NCI-H774 (cell line): ENCODE measurements at places on chromosomes 6 and 20.

GRCh38 chr6:156807795-156808194 is 30.6 kb downstream of the ARID1B start:
- DNase-seq: no peak

- DNase-seq: no peak
Measured at GRCh38 chr20:46708172-46708860, 1.1 kb upstream of the SLC2A10 start.

- DNase-seq: no peak
Measured at GRCh38 chr6:74757813-74758212, 448.0 kb downstream of the COL12A1 start.

GRCh38 chr20:24600012-24600411 is 130.6 kb downstream of the SYNDIG1 start:
- DNase-seq: no peak

GRCh38 chr6:148328876-148329555 is 13.6 kb upstream of the SASH1 start:
- no peak for DNase-seq

DNA sequence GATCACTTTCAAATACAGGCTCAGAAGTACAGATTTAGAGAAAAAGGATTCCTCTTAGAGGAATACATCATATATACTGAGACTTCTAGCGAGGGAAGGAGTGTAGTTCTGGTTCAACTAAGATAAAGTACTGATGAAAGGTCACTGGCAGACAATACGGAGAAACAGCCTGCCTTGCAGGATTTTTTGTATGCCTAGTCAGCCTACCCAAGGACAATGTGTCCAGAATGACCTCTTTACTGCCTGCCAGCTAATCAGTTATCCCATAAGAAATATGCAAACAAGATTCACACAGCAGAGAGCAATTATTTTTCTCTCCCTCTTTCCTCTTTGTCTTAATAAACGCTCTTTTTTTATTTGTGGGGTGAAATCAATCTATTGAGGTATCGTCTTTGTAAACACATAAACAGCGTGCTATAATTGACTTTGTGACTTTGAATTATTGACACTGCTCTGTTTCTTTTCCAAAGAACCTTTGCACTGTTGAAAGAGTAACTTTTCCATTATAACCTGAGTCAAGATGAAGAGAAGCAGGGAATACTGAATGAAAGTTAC is 1.4 kb upstream of the TSPYL4 start:
- DNase-seq: no peak

- DNase-seq: no peak
Measured at GRCh38 chr6:73923905-73924485, 228.0 kb downstream of the CD109 start.

DNA sequence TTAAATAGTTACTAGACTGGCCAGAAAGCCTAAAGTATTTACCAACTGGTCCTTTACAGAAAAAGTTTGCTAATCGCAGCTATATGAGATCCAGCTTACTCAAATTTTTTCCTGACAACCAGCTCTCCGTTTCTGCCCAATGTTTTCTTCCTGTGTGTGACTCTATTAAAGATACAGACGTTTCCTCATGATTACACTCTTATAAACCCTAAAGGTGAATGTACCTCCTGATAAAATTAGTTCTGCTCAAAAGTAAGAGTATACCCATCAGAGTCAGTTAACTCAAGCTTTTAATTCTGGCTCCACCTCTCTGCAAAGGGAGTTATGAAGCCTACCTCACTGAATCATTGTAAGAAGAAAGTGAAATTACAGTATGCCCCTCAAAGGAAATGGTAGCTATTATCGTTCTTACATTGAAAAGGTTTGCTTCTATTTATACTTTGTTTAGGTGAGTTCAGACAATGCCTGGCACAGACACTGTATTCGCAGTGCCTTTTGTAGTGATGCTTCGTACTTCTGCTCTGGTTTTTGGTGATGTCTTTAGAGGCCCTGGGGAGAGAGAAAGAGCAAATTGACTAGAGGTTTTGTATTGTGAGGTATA is 10.2 kb upstream of the MROH8 start:
- DNase-seq: no peak

- DNase-seq: no peak
Measured at GRCh38 chr6:135944120-135944519, 92.6 kb downstream of the PDE7B start.

DNA sequence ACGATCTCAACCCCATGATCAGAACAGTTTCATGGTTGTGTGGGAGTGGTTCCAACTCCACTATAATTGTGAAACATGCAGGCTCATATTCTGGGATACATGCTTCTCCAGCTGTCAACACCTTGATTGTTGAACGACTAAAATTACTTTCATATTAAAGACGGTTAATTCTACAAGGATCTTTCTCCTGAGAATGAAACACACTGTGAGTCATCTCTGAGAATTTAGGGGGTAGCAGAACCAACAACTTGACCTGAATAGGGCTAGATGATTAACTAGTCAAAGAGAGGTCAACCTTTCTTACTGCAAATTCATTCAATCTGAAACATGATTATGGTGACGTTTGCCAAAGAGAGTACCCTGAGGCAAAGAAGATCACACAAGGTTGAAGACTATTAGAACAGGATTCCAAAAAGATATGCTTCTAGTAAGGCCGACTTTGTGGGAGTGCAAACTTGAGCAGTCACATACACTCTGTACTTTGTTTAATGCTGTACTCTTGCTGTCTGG is 175.2 kb upstream of the CITED2 start:
- DNase-seq: no peak

GRCh38 chr6:95530176-95530819 is 47.0 kb upstream of the MANEA start:
- DNase-seq: no peak

DNA sequence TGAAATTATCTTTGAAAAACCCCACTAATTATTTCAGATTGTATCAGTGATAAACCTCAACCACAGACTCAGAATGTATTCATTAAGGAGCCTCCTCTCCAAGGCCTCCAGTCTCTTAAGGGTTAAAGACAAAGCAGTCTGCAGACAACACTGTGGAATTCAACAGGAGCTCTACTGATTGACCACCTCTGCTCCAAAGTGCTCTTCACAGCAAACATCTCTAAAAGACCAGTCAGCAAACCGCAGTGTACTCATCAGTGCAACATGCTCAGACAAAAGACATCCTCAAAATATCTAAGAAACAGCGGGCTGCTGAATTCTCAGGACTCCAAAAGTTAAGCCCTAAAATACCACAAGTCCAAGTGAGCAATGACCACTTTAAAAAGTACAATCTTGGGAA is 42.0 kb downstream of the UQCC1 start:
- no peak for DNase-seq

DNA sequence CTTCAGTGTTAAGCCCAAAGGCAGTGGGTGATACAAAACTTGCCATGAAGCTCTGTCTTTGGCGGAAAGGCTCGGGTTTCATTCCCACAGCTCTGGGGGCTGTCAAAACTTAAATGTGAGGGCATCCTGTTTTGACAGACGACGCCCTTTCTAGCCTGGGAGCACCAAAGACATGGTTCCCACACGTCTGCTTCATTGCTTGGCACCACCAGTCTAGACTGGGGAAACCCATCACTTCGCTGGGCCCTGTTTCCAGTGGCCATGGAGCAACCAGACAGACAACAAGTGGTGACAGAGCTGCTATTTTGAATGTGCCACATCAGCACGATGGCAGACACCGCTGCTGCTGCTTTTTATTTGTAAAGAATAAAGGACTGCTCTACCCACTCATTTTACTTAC is 127.5 kb downstream of the SASH1 start:
- no peak for DNase-seq

DNA sequence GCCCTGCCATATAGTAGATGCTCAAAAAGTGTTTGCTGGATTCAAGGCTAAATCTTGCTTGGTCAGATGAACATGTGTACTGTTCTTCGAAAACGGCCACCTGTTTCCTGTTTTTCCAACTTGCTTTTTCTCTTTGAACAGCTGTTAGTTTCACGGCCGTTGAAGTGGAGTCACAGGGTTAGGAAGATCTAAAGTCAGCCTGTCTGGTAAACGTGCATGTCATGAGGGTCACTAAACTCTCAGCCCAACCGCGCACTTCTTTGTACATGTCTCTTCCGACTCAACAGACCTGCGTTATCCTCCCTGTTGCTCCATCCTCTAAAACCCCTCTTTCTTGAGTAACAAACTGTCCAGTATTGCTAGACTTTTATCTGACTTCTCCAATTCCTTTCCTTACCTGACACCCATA is 93.2 kb upstream of the MAN1A1 start:
- peak; percentile 24 for DNase-seq

GRCh38 chr6:3208098-3208774 is 19.2 kb downstream of the TUBB2B start:
- no peak for DNase-seq

GRCh38 chr6:56959094-56959493 is 4.2 kb downstream of the BEND6 start:
- no peak for DNase-seq

DNA sequence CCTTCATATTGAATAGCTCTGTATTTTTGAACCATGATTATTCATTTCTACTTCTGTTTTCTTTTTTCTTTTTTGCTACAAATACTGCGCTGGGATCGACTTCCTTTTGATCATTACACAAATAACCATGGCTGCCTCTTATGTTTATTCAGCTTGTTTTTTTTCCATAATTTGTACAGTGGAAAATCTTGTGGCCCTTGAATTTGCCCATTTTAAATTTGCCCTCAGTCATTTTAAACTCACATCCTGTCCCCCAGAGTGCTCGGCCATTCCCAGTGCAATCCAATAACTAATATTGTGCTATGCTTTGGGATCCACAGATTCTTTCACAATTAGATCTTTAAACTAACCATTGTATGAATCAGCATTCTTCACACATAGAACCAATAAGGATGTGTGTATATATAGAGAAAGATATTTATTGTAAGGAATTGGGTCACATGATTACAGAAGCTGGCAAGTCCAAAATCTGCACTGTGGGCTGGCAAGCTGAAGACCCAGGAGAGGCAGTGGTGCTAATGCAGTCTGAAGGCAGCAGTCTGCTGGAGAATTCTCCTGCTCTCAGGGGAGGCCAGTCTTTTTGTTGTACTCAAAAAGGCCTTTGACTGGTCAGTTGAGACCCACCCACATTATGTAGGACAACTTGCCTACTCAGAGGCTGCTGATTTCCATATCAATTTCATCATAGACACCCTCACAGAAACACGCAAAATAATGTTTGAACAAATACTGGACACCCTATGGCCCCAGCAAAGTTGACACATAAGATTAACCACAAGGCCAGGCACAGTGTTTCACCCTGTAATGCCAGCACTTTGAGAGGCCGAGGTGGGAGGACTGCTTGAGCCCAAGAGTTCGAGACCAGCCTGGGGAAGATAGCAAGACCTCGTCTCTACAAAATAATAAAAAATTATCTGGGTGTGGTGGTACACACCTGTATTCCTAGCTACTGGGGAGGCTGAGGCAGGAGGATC is 147.1 kb downstream of the MTHFD1L start:
- DNase-seq: no peak

- DNase-seq: peak; percentile 14
Measured at GRCh38 chr6:134317471-134318131, at the start of gene SGK1. TSS of gene SGK1 (minus strand) at chr6:134318112. CDS start at chr6:134317460, 652 bp downstream.

GRCh38 chr6:3259491-3259958 is 778 bp downstream of the PSMG4 start:
- peak; percentile 20 for DNase-seq
